ENCODE measurements at places on chromosomes 2 and 18.
A peak's percentile ranks its signal among the peaks of the same experiment; 100 is the strongest.

GRCh38 chr18:78138983-78139496, 840.6 kb upstream of the SALL3 start:
- peak; percentile 22 for DNase-seq

- no peak for DNase-seq
These were observed 12.1 kb downstream of the PLEKHH2 start for GRCh38 chr2:43648994-43649701.

DNA sequence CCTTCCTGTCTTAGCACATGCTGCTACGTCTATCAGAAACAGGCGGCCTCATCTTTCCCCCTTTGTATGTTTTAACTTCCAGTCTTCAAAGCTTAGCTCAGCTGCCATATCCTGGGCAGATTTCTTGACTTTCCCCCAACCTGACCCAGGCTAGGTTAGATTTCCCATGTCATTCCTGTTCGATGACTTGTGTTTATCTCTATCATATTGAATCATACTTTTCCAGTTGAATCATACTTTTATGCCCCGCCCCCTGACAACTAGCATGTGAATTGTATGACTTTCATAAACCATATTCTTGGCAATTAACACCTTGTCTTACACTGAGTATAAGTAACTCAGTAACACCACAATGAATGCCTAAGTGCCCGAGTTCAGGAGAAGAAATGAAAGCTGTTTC, 128.3 kb downstream of the CYRIA start:
- no peak for DNase-seq

DNA sequence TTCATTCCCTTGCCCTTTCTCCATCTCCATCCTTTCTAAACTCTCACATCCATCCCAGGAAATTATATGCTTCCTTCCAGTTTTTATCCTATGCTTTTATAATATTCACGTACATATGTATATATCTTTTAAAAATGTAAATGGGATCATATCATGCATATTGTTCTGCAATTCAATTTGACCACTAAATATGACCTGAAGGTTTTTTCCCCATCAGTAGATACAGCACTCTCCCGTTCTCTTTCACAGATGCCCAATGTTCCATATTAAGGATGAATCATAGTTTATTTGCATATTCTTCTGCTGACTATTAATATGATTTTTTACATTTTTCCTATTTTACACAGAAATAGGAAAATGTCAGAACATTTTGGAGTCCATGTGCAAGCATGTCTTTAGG, 213.3 kb upstream of the PARD3B start:
- no peak for DNase-seq

GRCh38 chr2:172944022-172944793, 131.4 kb upstream of the MAP3K20 start:
- DNase-seq: no peak

GRCh38 chr2:317501-318424, 29.9 kb upstream of the ALKAL2 start:
- DNase-seq: peak; percentile 70

GRCh38 chr2:206982360-206982955, 43.1 kb downstream of the CPO start:
- no peak for DNase-seq

DNA sequence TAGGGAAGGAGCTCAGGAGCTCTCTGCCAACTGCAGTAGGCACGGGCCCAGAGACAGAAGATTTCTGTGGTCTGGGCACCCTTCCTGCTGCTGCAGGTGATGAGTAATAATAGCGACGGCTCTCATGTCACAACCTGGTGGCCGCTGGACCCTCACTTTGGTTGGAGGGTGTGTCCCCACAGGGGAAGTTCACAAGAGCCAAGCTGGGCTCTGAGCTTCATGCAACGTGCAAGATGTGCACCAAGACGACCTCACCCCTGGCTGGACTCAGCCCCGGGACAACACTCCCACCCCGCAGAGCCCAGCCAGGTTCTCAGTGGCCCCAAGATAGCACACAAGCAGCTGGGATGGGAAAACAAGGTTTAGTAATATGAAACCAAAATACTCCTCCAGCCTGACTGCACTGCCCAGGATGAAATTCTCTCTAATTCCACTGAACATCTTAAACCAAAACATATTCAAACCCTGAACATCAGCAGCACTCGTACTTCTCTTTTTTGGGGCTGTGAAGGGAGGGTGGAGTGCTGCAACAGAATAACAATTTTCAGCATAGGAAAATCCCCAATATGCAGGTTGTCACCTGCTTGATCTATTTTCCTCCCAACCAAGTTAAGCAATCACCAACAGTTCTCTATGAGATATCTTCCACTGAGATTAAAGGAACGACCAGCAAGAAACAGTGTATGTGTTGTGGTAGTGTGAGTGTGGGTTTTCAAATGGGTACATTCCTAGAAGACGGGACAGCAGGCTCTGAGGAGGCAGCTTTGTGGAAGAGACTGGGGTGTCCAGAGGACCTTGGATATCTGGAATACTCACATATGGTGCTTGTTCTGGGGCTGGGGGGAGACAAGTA, 26.5 kb downstream of the BCL2 start:
- no peak for DNase-seq

DNA sequence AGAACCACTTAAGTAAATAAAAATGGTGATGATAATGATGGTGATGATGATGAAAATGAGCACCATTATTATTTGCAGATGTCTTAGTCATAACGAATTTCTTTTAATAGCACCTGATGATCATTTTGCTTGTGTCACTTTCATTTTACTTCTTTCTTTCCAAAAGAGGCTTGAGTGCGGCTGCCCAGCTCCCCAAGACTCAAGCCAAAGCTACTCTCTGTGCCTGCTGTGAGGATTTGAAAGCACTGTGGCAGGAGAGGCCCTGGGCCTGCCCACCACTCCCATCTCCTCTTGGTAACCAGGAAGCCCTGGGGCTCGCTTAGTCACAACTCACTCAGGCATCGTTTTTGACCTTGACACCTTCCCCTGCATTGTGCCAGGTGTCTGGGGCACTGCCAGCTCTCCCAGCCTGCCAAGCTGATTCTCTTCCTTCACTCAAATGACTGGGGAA, 41.2 kb downstream of the RPL37A start:
- no peak for DNase-seq

GRCh38 chr2:238509151-238509835, 82.6 kb downstream of the ASB1 start:
- DNase-seq: no peak

- DNase-seq: no peak
These were observed 95.9 kb upstream of the LCLAT1 start for GRCh38 chr2:30351116-30351515.

GRCh38 chr2:45178854-45179253, 169.6 kb upstream of the SIX2 start:
- DNase-seq: peak; percentile 17

GRCh38 chr2:65605058-65605742, 172.8 kb upstream of the SPRED2 start:
- DNase-seq: no peak

- DNase-seq: no peak
These were observed 14.6 kb upstream of the DNAJC27 start for GRCh38 chr2:24986372-24986771.

- peak; percentile 96 for DNase-seq
These were observed 25.3 kb upstream of the NOTO start for GRCh38 chr2:73176881-73177644.

DNA sequence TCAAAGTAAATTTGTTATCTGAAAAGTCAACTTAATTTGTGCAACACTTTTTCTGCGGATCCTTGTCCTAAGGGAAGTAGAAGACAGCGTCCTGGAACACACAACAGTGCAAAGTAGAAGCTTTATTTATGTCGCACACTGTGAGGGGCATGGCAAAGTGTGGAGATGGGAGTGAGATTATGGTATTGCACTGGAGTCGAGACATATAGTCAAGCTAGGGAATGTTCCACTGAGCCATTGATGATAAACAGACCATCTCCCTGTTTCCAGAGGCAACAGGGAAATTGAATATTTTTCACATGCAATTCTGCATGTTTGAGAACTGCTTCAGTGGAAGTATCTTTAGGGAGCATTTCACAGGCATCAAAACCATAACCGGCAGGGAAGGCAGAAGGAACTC, 46.2 kb downstream of the LRRTM1 start:
- no peak for DNase-seq

DNA sequence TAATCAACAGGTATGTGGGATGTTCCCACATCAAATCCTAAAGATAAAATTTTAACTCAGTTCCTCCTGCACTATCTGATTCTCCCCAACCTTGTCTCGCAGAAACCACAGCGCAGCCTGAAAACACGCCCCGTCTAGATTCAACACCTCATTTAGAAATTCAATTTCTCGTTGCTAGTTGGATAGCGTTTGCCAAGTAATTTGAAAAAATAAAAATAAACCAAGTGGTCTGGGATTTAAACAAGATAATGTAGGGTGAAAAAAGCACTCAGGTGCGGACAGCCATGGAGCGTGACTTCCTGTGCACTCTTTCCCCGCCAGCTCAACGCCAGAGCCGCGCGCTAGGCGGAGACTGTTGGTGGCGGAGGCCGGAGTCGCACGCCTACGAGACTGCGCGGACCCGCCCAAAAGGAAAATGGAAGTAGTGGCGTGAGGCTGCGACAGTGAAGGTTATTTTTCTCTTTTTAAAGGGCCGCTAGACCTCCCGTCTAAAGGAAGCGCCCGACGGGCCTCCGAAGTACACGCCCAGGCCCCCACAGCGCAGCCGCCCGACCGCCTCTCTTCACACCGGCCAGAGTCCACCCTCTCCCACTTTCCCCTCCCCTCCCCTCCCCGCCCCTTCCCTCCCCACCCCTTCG, 615 bp upstream of the CCNT2 start:
- peak; percentile 97 for DNase-seq

GRCh38 chr2:120985997-120986651, 250.5 kb downstream of the GLI2 start:
- no peak for DNase-seq

GRCh38 chr18:79399275-79400081, 3.7 kb downstream of the NFATC1 start:
- peak; percentile 84 for DNase-seq

DNA sequence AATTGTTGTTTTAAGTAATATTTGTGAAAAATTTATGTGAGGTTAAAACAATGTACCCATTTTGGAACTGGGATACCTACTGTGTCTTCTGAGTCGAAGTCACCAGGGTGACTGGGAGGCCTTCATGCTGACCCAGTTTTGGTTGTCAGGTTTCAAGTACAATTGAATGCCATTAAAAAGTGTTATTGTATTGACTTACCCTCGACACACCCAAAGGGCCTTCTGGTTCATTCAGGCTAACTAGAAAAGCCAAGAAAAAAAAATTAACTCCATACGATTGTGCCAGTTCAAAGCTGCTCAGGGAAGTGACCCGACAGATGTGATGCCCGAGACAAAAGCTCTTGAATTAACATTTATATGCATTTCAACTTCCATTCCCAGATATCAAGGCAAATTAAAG, 190.0 kb downstream of the ST6GAL2 start:
- no peak for DNase-seq

DNA sequence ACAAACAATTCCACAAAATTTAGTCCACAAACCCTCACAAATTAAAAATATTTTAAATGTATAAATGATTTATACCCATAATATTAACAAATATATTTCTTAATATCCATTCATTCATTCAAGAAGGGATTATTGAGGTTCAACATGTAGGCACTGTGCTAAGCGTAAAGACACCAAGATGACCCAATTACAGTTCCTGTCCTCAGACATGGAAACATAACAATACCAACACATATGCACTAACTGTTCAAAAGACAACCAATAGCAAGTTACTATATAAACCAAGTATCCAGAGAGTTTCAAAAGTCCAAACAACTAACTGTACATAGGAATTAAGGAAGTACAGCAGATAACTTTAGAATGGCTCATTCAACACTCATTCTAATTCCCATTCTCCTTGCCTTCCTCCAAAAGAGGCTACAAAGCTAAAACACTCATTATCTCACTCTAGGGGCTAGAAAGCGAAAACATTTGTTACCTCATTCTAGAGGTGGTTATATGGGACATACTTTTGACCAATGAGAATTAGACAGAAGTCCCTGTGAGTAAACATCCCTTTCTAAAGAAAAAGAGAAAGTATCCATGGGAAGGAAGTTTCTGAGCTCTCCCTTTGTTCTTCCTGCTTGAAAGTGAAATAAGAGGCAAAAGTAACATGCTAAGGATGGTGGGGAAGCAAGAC, 292.4 kb downstream of the ZEB2 start:
- no peak for DNase-seq

DNA sequence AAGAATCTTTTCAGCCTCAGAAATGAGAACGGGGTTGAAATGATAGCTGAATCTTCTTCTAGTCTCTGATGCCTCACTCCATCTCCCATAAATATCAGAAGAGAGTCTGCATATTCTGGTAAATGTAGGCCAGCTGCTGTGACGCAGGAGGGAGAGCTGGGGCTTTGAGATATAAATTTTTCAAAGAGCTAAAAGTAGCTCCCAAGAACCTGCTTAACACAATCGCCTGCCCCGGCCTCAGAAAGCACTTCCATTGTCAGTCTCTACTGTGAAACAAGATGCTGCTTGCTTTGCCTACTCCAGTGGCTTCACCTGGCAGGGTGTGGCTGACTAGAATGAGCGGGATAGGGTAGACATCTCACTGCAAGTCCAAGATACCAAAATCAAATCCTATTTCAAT, 105.0 kb upstream of the CCDC150 start:
- DNase-seq: no peak

GRCh38 chr2:238105506-238106338, 5.6 kb downstream of the ESPNL start:
- no peak for DNase-seq

DNA sequence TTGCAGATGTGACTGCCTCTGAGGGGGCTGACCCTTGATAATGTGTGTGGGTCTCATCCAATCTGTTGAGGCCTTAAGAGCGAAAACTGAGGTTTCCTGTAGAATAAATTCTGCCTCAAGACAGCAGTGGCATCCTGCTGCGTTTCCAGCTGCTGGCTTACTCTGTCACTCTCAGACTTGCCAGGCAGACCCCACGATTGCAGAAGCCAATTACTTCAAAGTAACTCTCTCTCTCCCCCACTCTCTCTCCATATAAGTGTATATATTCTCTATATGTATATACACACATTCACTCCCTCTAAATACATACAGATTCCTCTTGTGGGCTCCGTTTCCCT, 152.5 kb upstream of the ALKAL2 start:
- DNase-seq: no peak

DNA sequence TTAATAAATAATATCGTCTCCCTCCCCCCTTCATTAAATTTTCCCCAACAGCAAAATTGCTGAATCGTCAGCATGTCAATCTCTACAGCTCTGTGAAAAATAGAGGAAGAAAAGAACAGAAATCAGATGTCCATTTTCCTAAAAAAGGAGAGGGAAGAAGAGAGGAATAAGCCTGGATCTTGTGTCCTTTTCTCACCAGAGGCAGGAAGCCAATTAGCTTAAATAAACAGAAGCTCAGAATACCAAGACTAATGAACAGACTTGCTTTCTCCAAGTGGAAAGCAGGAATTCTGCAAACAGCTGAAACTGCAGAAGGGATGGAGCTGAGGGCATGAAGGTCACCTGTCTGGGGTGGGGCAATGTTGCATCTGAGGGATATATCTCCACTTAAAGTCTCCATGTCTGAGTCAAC, 265.7 kb downstream of the CCDC85A start:
- DNase-seq: no peak

All from activated CD4-positive, alpha-beta T cell treated with anti-CD3 and anti-CD28 coated beads, Interleukin-2, amount 10 ng/mL, durations not matched to agents 24 days and 14 days (primary cell).